ENCODE measurements at places on chromosomes 1 and 21. TPM values are rescaled to one million over a fixed set of nuclear protein-coding genes. Genes with fewer than 3 reads are reported as not detected.
A peak's percentile ranks its signal among the peaks of the same experiment; 100 is the strongest.

DNA sequence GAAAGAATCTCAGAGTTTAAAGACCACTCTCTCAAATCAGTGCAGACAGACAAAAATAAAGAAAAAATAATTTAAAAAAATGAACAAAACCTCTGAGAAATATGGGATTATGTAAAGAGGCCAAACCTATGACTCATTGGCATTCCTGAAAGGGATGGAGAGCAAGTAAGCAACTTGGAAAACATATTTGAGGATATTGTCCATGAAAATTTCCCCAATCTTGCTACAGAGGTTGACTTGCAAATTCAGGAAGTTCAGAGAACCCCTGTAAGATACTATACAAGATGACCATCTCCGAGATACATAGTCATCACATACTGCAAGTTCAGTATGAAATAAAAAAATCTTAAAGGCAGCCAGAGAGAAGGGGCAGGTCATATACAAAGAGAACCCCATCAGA is 43.7 kb upstream of the IVNS1ABP start:
- peak; percentile 41 for DNase-seq

- DNase-seq: no peak
These were observed 42.0 kb downstream of the ACOT7 start for GRCh38 chr1:6351480-6352137.

GRCh38 chr1:10756842-10757241 is 39.6 kb downstream of the CASZ1 start:
- no peak for DNase-seq

PPIH gene
- total RNA-seq: 114 TPM

HSPB7 gene
- not detected for total RNA-seq

YTHDF2 gene
- 48.2 TPM for total RNA-seq

- peak; percentile 6 for DNase-seq
These were observed 36.7 kb downstream of the ERI3 start for GRCh38 chr1:44318097-44319088.

GRCh38 chr21:27631471-27631870 is 664.6 kb upstream of the ADAMTS5 start:
- DNase-seq: no peak

DNA sequence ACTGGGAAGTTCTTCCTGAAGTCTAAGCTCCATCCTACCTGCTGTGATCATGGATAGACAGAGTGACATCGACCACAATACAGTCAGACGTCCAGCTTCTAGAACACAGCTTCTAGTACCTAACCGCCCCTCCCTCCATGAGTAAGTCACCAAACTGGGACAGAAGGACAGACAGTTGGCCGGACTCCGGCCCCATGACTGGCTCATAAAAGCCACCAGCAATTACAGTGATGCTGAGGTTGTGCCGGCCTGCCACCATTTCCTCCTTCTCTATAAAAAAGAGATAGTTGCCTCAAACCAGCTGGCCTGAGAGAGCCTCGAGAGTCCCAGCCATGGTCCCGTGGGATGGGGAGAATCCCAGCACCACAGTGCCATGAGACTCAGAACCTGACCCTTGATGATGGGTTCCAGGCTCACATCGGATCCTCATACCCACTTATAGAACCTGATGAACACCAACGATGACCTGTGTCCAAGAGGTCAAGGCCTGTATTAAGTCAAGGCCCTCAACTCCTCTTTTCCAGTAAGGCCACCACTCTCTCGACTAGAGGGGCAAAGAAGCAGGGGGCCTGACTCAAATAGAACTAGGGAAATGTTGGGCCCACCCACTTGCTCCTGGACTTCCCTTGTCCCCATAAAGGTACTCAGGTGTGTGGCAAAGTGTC is 3.4 kb downstream of the MEF2D start:
- no peak for DNase-seq

DNA sequence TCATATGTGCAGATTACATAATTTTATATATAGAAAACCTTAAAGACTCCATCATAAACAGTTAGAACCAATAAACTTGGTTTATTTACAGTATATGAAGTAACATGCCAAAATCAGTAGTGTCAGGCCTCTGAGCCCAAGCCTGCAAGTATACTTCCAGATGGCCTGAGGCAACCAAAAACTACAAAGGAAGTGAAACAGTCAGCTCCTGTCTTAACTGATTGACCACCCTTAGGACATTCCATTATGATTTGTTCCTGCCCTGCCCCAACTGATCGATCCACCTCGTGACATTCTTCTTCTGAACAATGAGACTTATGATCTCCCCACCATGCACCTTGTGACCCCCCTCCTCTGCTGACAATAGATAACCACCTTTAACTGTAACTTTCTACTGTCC is 630.3 kb downstream of the AMY1C start:
- no peak for DNase-seq

DNA sequence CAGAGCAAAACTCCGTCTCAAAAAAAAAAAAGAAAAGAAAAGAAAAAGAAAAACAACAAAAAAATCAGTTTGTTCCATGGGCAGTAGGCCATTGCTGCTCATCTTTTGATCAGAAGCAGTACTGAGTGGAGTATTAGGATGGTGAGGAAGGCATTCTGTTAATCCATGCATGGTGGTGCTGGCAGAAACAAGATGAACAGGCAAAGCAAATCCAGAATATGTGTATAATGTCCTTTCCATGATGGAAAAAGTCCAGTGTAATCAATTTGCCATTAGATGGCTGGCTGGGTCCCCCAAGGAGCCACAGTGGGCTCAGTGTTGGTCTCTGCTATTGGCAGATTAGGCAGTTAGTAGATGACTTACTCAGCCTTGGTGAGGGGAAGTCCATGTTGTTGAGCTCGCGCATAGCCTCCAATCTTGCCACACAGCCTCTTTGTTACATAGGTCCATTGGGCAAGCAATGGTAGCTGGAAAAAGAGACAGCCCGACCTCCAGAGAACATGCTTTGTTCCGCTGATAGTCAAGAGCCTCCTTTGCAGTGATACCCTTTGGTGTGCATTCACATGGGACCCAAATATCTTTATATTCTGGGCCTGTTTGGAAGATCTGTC is 23.3 kb downstream of the H3-3A start:
- DNase-seq: no peak

DNA sequence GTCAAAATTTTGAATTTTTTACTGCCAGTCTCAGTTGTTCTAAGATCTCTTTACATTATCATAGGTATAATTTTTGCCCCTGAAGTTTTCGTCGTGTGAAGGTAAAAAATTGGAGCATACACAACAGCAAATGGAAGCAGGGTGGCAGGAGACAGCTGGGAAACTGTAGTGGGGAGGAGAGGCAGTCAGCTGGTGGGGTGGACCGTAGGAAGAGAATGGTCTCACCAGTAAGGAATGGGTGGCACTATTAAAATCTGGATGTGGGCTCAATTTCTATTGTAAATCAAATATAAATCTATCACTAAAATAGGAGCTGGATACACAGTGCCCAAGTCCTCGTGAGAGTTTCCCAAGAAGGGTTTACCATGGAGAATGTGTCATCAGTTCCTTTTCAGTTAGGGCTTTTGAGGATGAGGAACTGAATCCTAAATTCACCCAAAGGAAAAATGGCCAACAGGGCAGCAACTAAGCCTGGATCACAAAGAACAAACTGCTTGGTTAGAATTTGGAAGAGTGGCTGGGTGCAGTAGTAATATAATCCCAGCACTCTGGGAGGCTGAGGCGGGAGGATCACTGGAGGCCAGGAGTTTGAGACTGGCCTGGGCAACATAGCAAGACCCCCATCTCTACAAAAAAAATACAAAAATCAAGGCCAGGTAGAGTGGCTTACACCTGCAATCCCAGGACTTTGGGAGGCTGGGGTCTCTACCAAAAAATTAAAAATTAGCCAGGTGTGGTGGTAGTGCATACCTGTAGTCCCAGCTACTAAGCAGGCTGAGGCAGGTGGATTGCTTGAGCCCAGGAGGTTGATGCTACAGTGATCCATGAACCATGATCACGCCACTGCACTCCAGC is 10.5 kb upstream of the IRF2BP2 start:
- DNase-seq: no peak

DNA sequence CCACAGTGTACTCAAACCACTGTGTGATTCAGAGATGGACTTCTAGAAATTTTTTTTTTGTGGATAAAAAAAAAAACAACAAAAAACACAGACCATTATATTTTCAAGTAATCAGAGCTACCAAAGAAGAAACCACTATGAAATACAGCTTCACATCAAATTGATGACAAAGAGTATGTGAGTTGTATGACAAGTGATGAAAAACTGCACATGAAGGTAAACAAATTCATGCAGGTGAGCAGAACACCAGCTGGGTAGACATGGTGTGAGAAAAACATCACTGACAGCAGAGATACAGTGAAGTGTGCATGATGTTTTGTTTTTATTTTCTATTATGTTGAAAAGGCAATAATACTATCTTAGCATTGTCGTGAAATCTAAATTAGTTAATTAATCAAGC is 8.0 kb upstream of the PTPRC start:
- DNase-seq: no peak

DNA sequence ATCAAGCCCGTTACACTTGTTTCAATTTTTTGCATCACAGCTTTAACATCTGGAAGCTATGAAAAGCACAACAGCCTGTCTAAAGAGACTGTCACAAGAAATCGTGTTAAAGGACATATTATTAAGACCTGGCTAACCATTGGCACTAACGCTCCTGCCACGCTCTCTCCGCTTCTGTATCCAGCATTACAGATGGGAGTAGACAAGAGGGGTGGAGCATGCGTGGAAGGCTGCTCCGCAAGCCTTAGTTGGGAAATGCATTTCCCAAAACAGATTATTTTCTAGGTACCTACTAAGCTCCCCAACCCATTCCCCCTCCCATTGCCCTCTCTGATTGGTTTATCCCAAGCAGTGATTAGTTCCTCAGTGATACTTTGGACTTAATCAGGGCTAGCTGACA is 72.4 kb downstream of the NTNG1 start:
- DNase-seq: no peak

- DNase-seq: no peak
These were observed 49.3 kb downstream of the VWA5B1 start for GRCh38 chr1:20339811-20340457.

- DNase-seq: no peak
These were observed 102.4 kb upstream of the PKN2 start for GRCh38 chr1:88581703-88582102.

FBXO2 gene
- total RNA-seq: 1.9 TPM

DNA sequence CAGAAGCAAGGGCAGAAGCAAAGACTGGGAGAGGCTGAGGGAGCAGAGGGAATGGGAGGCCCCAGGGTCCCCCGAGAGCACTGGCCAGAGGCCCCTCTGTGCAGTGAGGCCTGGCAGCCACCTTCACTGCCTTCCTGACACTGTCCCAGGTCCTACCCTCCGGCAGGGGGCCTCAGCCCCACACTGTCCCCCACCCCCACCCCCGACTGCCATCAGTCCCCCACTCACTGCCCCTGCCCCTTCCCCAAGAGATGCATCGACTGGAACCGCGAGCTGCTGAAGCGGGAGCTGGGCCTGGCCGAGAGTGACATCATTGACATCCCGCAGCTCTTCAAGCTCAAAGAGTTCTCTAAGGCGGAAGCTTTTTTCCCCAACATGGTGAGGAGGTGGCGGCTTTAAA is 13.0 kb upstream of the PADI6 start:
- DNase-seq: no peak

GRCh38 chr1:244242446-244242845 is 191.4 kb downstream of the ZBTB18 start:
- DNase-seq: no peak

- no peak for DNase-seq
These were observed at the start of the genes FBXO2 and FBXO44 for GRCh38 chr1:11654137-11654938. TSS of gene FBXO2 (minus strand) at chr1:11654429. CDS start at chr1:11654340, 89 bp downstream. TSS of gene FBXO44 (plus strand) at chr1:11654877. CDS start at chr1:11655836, 959 bp downstream.

- no peak for DNase-seq
These were observed 9.7 kb upstream of the LRRC53 start for GRCh38 chr1:74522148-74522547.

DNA sequence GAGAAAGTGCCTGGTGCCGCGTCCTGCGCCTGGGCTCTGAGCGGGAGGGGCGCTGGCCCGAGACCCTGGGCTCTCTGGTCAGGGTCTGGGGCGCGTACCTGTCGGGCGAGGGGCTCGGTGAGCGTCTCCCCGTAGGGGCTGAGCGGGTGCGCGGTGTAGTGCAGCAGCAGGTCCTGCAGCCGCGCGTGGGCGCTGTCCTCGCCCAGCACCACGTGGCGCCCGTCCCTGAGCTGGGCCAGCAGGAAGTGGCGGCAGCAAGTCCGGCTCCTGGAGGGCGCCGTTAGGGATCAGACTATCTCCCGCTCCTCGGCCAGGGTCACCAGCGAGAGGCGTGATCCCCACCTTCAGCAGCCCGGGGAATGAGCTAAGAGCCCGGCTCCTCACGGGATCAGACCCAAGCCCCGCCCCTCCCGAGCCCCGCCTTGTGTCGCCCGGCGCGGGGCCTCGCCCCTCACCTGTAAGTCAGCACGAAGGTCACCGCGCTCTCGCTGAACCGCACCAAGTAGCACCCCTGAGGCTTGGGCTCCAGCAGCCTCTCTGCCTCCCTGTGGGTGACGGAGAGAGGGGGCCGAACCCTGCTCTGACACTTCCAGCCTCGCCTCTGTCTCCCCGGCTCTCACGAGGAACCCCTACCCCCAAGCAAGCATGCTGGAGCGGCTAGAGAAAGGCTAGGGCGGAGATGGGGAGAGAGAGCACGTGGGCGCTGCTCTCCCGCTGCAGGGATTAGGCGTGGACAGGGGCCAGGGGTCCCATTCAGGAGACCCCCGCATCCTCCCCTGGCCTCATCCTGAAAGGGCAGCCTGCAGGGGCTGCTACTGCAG is 2.7 kb downstream of the SH2D2A start:
- no peak for DNase-seq

- DNase-seq: no peak
These were observed 24.4 kb downstream of the DLGAP3 start for GRCh38 chr1:34905098-34905459.

- no peak for DNase-seq
These were observed 78.9 kb downstream of the RAP1GAP start for GRCh38 chr1:21590126-21590880.

NLRP3 gene
- 0.24 TPM for total RNA-seq

DNA sequence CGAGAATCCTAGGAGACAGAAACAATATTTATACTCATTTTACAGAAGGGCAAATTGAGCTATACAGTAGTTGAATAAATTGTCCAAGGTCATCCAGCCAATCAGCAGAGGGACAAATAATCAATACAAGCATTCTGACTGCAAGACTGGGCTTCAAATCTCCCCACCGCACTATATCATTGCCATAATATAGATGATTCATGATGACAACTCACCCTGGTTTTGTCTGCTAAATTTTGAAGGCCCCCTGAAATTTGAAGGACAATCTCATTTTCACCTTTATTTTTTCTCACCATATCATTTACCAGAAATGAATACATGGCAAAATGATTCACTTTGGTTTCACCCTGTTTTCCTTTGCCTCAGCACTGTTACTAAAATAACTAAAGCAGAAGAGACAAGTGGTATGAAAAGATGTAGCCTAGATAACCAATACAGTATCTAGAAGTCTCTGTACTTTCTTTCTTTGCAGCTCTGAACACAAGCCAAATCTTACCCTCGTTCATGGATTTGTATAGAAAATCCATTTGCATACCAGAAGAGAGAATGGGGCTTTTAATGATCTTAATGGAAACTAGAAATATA is 292.5 kb downstream of the TTLL7 start:
- no peak for DNase-seq

DNA sequence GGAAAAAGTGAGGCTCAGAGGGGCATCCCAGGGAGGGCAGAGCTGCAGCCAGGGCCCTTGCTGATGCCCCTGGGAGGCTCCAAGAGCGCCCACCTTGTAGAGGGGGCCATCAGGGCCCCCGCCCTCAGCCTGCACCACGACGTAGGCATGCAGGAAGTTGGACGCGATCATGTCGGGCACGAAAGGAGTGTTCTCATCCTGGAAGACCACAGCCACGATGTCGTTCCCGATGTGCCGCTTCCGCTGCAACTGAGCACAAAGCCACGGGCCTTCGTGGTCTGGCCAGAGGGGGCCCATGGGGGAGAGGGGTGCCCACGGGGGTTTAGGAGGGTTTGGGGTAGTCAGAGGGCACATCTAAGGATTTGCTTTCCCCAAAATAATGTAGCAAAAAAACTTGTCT is 59.1 kb downstream of the RAP1GAP start:
- DNase-seq: no peak

ITGB2 gene
- total RNA-seq: 0.19 TPM

Measured in A172 (cell line).